ENCODE measurements at places on chromosomes 2 and 18.

GRCh38 chr2:27977731-27978312 is 87.3 kb downstream of the BABAM2 start:
- no peak for DNase-seq

DNA sequence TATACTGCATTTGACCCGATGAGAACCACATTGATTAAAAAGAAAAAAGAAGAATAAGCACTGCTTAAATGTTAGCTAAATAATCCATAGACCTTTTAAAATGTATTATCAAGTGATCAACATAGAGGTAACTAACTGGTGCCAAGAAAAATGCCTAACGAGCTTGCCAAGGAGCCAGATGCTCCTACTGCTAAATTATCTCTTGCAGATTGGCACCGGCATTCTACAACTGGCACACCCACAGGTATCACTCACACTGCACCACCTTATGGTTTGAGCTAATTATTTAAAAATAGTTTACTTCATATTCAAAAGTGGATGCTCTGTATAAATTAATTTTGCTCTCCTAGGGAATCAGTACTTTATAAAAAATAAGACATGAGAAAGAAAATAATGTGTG is 341.6 kb upstream of the CDH7 start:
- no peak for DNase-seq

- DNase-seq: peak; percentile 6
These were observed 1552.3 kb upstream of the SLC39A10 start for GRCh38 chr2:194104687-194105086.

- no peak for DNase-seq
These were observed 910.8 kb upstream of the CDH2 start for GRCh38 chr18:29087616-29088246.

DNA sequence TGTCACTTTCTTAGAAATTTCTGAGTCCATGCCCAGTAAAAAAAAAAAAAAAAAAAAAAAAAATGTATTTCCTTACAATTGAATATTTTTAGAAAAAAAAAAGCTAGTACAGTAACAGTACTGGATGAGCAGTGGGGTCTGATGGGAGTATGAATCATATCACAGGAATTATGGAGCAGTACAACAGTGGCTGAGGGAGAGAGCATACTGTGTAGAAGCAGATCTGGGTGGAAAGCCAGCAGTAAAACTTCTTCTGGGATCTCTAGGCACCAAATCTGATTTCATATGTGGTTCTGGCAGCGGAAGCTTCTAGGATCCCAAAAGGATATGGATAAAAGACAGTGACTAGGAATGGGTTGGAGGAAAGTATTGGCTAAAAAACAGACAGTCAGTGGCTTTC is 414.9 kb upstream of the FSHR start:
- DNase-seq: no peak

DNA sequence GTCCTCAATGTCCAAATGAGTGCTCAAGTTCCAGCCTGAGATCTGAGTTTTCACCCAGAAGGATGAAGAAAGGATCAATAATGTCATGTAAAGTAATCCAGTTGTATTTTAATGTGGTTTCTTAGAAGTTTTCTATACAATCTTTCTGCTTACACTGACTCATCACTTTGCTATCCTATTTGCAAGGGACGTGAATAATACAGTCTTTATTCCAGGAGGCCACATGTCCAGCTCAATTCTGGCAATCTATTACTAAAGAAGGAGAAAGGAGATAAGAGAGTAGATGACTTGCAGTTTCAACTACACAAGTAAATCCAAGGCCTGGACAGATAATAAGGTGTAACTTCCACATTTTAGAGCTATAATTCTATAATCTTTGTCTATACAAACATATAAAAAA is 601.1 kb upstream of the SETBP1 start:
- no peak for DNase-seq

DNA sequence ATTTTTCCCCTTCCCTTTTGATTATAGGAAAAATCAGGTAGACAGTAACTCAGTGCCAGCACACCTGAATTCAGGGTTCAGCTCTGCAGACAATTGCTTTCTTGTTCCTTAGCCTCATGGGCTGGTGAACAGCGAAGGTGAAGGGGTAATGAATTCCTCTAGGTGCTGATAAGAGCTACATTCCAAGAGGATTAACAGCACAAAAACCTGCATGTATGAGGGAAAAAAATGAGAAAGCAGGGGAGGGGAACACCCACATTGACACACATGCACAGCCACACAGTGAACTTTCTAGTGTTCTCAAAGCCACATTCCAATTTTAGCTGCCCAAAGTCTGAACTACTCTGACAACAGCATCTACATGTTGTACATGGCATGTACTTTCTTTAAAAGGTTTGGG is 46.1 kb downstream of the SPATS2L start:
- DNase-seq: no peak

GRCh38 chr2:106596844-106597243 is 109.7 kb downstream of the CD8B2 start:
- no peak for DNase-seq

GRCh38 chr2:202423139-202423538 is 47.0 kb downstream of the BMPR2 start:
- no peak for DNase-seq

GRCh38 chr2:225041851-225042799 is at the start of gene DOCK10:
Gene DOCK10 (minus strand): TSS chr2:225042468. CDS start chr2:225042374, 94 bp downstream.
- peak; percentile 53 for DNase-seq

GRCh38 chr2:101150306-101151145 is 656 bp downstream of the TBC1D8 start:
- no peak for DNase-seq

DNA sequence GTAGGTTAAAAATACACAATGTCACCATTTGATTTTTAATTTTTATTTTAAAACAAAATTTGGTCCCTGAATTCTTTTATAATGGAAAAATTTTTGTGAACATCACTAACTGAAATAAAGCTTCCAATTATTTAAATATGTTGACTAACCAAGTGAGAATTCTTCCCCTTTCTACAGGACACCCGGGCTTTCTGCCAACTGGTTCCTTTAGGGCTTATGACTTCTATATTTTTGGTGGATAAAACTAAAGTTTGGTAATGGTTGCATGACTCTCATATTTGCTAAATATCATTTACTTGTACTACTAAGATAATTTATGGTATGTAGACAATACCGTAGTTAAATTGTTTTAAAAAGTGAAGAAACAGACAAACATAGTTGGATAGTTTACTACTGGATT is 291.0 kb upstream of the DOK6 start:
- no peak for DNase-seq

DNA sequence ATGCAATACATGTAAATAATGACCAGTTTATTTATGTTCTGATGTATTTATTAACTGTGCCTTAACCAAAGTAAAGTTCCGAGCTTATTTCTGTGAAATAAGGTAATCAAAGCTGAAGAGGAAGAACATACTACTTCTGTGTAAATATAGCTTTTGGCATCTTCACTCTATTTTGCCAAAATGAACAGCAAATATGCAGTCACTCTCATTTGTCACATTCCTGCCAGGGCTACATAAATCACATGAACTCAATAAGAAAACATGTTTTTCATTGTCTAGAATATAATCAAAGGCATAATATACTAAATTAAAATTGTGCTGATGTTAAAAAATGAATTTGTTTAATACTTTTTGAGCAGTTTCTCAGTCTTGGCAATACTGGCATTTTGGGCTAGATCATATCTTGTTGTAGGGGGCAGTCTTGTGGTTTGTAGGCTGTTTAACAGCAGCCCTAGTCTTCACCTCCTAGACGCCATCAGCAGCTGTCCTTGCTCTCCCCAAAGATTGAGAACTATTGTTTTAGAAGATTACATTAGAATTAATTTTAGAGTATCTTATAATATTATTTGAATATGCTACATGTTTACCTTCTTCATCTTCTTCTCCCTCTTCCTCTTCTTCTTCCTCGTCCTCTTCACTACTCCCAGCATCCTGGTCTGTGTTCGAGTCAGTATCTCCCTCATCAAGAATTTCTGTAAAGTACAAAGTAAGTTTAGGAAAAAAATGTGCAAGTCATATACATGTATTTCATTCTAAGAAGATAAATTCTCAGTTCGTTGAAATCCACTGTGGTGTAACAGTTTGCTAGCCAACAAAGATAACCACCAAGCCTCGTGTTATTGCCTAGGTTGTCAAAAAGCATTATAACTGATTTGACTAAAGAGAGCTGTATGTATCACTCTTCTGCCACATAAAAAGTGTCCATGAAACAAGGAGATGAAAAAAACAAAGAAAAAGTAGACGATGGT is 41.5 kb downstream of the CWC22 start:
- DNase-seq: no peak

- DNase-seq: peak; percentile 68
These were observed 15.2 kb upstream of the DNPEP start for GRCh38 chr2:219402665-219403515.

GRCh38 chr2:121151311-121152109 is 133.5 kb downstream of the TFCP2L1 start:
- no peak for DNase-seq

- no peak for DNase-seq
These were observed 64.5 kb upstream of the ADAM23 start for GRCh38 chr2:206378835-206379234.

DNA sequence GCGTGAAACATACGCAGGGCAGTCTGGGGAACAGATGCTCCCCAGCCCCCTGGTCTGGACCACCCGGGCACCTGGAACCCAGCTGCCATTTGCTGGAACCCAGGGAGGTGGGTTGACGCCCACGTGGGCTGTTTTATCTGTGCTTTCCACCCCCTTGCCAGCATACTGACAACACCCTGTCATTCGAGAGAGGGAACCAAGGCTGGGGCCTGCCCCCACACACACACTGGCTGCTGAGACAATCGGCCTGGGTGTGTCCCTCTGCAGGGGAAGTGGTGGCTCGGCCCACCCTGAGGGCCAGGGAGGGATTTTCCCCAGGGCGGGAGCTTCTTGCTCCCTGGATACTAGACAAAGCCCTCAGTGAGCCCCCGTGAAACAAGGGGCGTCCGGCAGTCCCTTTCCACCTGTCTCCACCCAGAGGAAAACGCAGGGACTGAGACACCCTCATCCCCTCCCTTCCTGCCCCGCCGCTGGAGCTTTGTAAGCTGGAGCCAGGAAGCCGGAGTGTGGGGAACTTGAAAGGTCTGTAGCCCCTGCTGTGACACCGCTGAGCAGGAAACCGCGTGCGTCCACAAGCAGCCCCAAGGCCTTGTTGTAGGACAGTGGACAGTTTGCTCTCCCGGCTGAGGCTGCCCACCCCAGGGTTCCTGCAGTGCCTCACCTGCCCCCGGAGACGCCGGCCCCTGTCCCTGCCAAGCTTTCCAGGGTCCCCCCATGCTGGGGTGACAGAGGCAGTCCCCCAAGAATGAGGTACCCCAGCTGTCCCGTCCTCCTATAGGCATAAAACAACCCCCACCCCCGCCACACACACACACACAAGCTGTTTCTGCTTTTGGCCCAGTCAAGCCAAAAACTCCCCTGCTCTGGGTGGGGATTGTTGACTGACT is 14.1 kb upstream of the KLF11 start:
- DNase-seq: peak; percentile 77

GRCh38 chr2:126766295-126766968 is 110.5 kb downstream of the GYPC start:
- no peak for DNase-seq
